ENCODE measurements at places on chromosomes 12 and 14.

DNA sequence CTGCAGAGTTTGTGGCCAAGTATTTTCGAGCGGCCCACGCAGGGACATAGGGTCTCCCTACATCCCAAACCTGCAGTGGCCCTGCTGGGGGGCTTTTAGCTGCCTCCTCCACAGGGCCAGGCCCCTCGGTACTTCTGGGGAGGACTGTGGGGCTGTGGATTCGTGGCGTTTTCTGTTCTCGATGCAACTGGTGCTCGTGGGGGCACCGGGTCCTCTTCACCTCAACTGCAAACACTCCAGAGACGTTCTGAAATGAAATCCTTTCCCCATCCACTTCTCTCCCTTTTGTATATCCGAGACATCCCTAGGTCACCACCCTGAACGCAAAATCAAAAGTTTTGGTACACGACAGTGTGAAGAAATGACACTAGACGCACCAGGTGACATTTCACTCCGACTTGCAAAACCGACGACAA is 2.3 kb downstream of the RFX4 start:
- DNase-seq = no peak

GRCh38 chr12:26037615-26038220 is 79.2 kb downstream of the RASSF8 start:
- no peak for DNase-seq

DNA sequence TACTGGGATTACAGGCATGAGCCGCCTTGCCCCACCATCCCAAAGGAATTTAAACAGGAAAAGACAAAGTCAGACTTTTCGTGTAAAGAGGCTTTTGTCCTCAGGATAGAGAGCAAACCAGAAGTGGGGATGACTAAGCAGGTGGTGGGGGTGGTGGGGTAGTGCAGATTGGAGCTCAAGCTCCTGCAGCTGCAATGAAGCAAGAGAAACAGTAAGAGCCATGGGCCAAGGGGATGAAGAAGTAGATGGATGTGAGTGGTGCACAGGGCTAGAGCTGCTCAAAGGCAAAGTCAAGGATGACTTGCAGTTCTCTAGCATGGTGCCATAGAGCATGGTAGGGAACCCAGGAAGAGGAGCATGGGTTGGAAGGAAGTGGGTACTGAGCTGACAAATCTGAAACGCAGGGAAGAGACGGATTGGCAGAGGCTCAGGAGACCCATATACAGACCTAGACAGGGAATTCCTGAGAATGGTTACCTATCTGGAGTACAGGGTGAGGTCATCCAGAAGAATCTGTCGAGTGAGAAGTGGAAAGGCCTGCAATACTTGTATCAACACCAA is 11.4 kb upstream of the RNF34 start:
- DNase-seq = no peak

GRCh38 chr14:96088481-96088880 is 49.3 kb downstream of the C14orf132 start:
- DNase-seq = no peak

DNA sequence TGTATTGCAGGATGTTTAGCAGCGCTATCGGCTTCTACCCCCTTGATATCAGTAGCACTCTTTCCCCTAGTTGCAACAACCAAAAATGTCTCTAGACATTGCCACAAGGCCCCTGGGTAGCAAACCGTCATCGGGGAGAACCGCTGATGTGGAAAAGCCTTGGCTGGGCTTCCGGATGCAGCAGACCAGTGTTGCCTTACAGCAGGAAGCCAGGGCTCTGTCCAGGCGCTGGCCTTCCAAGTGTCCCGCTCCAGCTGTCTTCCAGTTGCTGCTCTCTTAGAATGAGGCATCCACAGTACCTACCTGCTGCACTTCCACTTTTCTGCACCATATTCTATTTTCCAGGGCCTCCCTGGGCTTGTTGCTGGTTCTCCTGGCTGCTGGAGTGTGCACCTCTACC is 22.6 kb upstream of the SLC10A1 start:
- no peak for DNase-seq

- DNase-seq = no peak
Measured at GRCh38 chr12:118148287-118148686, 12.4 kb downstream of the PEBP1 start.

All from stimulated activated CD4-positive, alpha-beta T cell treated with anti-CD3 and anti-CD28 coated beads, Interleukin-4, amount 100 ng/mL, for 24 hours (primary cell).